M059J (cell line): ENCODE measurements at places on chromosomes 2 and 18. TPM values are rescaled to one million over a fixed set of nuclear protein-coding genes. Genes with fewer than 3 reads are reported as not detected.

DNA sequence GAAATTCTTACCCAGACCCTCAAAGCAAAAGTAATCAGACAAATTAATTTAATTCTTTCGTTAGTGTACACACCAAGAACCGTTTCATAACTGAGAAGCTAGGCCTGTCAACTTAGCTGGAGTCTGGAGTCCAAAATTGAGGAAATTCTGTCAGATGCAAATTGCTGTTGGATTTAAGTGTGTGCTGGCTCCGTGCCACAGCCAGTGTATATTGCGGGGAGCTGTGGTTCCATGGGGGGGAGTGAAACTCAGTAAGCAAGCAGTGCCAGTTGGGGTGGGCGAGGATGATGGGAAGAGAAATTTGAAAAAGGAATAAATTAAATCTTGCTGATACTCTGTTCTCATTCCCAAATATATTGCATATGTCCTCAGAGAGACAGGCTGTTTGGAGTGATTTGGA, 4.0 kb downstream of the ARPC2 start:
- no peak for DNase-seq

The G6PC2 gene
- not detected in 2 replicates for total RNA-seq

GRCh38 chr18:61991201-61991600, 98.4 kb upstream of the RNF152 start:
- peak; percentile 88 for DNase-seq

The CHRND gene
- total RNA-seq = not detected in 2 replicates

GRCh38 chr2:17830053-17831034, 14.1 kb downstream of the MSGN1 start:
- peak; percentile 51 for DNase-seq

DNA sequence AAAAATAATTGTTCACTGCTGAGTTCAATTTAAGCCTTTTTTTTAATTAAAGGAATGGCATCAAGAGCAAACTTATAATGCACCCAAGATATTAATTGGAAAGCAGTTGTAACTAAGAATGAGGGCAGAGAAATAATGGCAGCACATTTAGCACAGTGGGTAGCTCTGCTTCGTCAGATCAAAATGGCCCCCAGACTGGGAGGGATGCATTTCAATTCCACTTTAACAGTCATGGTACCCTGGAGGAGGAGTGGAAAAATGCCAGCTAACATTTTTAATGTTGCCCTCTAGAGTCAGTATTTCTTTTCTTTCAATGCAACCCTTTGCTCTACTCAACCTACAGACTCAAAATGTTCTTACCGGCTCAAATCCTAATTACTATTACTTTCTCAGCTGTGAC, 504.8 kb upstream of the SETBP1 start:
- DNase-seq = no peak
